Kidney capillary endothelial cell (primary cell): ENCODE measurements at places on chromosomes 4 and X.

- DNase-seq: peak; percentile 21
Observed at GRCh38 chr4:111934314-111934713, 210.9 kb upstream of the FAM241A start.

GRCh38 chr4:137534516-137534915, 2.2 kb upstream of the PCDH18 start:
- DNase-seq: no peak

DNA sequence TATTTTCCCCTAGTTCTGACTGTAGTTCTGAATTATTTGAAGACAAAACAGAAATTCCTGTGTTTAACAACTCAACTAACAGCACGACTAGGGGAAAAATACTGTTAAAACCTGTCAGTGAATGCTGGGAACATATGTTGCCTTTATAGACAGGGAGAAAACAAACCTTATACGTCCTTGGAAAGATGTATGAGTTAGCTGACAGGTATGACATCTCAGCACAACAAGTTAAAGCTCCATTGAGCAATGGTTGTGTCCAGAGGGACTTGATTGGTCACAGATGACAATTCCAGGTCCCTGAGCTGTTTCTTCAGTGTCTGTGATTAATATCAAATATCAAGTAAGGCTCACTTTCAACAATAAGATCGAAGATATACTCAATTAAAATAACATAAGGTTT, 58.2 kb upstream of the DDIT4L start:
- no peak for DNase-seq

DNA sequence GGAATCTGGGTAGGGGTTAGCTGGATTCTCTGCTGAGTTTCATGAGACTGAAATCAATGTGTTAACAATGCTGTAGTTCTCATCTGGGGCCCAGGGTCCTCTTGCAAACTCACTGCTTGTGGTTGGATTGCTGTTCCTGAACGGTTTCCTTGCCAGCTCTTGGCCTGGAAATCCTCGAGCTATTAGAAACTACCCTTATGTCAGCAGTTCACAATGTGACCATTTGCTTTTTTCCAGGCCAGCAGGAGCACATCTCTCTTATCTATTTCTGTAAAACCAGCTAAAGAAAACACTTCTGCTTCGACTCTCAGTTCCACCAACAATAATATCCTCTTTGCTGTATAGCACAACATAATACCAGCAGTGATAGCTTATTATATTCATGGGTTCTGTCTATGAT, 140.1 kb upstream of the TRAM1L1 start:
- no peak for DNase-seq
